Cortex of kidney (tissue), 1 donor: ENCODE measurements at places on chromosomes 1 and 21.

- DNase-seq = no peak
Observed at GRCh38 chr21:43956019-43956669, 56.0 kb upstream of the TRAPPC10 start.

- DNase-seq = no peak
Observed at GRCh38 chr21:45325206-45326168, 37.8 kb upstream of the POFUT2 start.

GRCh38 chr1:15751717-15752116 lies 6.9 kb upstream of the FBLIM1 start:
- DNase-seq = no peak

DNA sequence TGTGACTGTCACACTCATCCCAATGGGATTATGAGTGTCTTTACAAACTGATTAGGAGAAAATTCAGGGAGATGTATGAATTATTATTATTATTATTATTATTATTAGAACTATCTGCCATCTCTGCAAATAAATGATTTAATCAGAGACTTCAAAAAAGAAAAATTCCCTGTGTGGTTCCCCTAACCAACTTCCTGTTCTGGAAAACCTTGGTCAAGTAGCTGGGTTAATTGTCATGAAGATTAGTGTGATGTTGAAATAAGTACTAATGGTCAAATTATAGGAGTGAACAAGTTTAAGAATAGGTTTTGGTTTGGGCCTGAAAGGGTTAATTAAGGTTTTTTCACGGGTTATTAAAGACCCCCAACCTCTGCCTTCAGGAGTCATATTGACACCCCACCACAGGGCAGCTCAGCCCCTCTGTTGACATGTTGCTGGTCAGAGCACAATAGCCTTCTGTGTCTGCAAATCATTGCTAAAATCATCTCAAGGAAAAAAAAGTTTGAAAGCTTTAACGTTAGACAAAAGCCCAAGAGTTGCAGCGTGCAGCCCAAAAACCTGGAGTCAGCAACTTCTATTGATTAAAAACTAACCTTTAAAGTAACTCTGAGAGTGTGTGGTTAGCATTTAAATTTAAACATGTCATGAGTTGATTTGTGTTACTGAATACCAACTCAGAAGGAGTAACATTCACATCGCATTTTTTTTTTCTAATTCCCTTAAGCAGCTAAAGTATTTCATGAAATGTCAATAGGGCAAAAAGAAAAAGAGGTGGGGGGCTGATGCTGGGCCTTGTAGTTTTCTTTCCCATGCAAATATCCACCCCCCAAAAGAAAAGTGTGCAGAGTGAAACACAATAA lies 272.5 kb downstream of the TM2D1 start:
- no peak for DNase-seq
